IPS-NIHi11 (cell line): ENCODE measurements at places on chromosomes 5 and 9.

DNA sequence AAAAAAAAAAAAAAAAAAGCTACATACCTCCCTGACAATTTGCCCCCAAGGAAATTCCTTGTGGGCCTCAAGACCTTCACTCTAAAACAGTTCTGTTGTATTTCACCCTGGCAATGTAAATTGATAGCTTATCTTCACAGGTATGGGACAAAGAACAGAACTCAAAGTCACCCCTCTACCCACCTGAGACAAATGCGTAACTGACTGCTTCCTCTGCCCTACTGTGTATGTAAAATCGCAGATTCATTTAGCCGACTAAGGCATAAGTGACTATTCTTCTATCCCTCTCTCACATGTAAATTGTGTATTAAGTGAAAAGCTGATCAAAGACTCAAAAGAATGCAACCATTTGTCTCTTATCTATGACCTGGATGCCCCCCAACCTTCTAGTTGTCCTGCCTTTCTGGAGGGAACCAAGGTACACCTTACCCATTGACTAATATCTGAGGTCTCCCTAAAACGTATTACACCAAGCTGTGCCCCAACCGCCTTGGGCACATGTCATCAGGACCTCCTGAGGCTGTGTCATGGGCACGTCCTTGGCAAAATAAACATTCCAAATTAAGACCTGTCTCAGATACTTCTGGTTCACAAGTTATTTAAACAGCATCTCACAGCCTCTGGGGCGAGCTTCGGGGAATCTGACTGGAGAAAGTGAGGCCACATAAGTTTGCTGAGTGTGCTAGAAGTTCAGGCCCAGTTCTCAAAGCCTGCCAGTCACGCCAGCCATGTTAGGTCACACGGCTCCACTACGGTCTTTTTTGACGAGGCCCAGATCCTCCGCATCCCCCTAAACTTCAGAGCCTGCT is 954 bp downstream of the TBCA start:
- no peak for DNase-seq

GRCh38 chr9:114844766-114845165 is 38.9 kb upstream of the TNFSF15 start:
- no peak for DNase-seq

- DNase-seq: no peak
Observed at GRCh38 chr9:5563886-5564285, 53.6 kb downstream of the PDCD1LG2 start.

- DNase-seq: no peak
Observed at GRCh38 chr5:133117166-133117911, 65.5 kb downstream of the HSPA4 start.

DNA sequence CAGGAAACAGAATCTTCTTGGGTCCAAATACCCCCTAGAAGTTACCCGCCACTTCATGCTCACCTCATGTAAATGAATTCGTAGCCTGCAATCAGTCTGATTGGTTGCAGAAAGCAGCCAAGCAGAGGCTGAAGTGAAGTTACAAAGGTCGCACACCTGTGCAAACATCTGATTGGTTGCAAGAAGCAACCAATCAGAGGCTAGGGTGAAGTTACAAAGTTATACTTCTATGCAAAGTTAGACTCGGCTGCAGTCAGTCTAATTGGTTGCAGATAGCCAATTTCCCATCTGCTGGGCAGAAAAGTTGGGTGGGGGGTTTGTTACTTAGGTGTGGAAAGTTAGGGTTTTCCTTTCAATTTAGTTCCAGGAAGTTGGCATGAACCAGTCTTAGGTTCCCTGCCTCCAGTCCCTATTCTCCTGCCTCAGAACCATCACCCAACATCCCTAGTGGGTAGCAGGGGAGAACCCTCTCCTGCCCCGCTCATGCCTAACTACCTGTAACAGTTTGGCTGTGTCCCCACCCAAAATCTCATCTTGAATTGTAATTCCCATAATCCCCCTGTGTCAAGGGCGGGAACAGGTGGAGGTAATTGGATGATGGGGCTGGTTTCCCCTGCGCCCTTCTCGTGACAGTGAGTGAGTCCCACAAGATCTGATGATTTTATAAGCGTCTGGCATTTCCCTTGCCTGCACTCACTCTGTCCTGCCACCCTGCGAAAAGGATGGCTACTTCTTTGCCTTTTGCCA is 1.2 kb upstream of the RUSC2 start:
- DNase-seq: no peak

GRCh38 chr9:72305707-72306106 is 59.3 kb downstream of the ZFAND5 start:
- no peak for DNase-seq

DNA sequence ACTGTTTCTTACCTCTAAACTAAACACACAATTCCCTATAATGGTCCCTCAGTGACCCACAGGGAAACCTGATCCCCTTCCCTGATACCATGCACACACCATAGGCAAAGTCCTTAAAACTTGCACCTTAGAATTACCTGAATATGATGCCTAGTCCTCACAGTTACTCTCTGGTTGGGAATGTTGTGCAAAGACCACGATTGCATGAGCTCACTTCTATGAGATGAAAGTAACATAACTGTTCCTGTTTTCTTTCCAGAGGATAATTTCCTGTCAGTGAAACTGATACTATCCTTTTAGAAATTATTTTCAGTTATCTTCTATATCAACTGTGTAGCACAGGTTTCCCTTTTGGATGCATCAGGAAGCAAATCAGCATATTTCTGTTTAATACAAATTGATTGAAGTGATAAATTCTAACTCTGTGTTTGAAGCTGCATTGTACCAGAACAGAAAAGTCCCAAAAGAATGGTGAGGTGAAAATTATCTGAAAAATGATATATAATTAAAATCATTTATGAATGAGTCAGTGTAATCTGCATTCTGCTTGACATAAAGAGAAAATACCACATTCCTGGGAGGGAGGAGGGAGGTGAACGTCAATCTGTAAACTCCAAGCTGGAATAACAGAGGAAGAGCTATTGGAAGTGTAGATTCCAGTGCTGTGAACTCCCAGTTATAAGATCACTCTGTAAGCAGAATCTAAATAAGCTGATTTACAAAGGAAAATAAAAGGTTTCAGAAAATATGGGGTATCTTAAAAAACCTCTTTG is 51.2 kb upstream of the TNFAIP8 start:
- DNase-seq: no peak

DNA sequence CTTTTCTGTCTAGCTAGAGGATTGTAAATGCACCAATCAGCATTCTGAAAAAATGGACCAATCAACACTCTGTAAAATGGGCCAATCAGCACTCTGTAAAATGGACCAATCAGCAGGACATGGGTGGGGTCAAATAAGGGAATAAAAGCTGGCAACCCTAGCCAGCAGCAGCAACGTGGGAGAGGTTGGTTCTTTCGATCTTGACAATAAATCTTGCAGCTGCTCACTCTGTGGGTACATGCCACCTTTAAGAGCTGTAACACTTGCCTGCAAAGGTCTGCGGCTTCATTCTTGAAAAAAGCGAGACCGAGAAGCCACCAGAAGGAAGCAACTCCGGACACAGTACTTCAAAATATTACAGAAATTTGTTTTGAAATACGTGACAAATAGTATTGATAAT is 424.6 kb upstream of the CDH9 start:
- DNase-seq: no peak

GRCh38 chr9:93459432-93459847 is 6.1 kb upstream of the FAM120AOS start:
- no peak for DNase-seq

GRCh38 chr5:107538805-107539445 is 131.8 kb downstream of the EFNA5 start:
- no peak for DNase-seq

DNA sequence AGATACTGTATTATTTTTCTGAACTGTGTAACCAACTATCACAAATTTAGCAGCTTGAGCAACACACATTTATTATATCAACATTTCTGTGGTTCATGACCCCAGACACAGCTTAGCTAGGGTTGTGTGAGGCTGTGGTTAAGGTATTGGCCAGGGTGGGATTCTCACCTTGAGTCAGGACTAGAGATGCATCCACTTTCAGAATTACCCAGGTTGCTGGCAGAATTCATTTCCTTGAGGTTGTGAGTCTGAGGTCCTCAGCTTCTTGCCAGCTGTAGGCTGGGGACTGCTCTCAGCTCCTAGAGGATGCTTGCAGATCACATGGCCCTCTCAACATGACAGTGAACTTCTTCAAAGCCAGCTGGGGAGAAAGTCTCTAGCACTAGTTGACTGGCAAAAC is 122.5 kb upstream of the RASGRF2 start:
- DNase-seq: no peak

DNA sequence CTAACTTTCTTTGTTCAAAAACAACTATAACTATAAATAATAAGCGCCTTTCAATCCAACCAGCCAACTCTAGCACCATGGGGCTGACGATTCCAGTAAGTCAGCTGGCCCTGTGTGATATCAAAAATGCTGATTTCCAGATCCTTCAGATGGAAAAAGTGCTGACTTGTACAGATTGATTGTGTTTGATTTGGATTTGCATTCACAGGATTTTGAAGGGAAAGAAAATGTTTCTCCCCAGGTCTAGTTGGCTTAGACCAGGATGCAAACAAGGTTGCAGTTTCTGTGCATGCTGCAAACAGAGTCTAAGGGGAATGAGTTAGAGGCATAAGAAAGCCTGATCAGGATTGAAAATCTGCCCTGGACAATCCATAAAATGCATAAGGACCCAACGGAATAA is 68.9 kb downstream of the SLC1A3 start:
- no peak for DNase-seq

DNA sequence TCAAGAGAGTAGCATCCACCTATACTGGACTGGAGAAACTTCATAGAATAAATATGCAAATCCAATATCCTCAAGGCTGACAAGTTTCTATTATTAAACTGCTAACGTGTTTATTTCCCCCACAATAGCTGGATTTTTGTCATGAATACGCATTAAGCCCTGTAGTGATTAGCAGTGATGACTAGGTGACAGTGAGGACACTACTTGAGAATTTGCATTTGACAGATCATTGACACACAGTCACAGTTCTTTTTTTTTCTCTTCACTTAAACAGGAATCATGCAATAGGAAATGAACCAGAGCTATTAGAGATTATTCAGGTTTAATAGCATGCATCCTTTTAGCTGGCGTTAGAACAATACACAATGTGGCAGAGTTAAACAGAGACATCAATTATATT is 35.3 kb downstream of the MPDZ start:
- no peak for DNase-seq

GRCh38 chr9:136525207-136525606 is 20.6 kb downstream of the NOTCH1 start:
- DNase-seq: no peak

- no peak for DNase-seq
Observed at GRCh38 chr9:88682431-88682831, 147.5 kb downstream of the NXNL2 start.

GRCh38 chr5:53166183-53166495 is 56.6 kb upstream of the MOCS2 start:
- no peak for DNase-seq

- no peak for DNase-seq
Observed at GRCh38 chr5:54645882-54646355, 128.4 kb downstream of the SNX18 start.

DNA sequence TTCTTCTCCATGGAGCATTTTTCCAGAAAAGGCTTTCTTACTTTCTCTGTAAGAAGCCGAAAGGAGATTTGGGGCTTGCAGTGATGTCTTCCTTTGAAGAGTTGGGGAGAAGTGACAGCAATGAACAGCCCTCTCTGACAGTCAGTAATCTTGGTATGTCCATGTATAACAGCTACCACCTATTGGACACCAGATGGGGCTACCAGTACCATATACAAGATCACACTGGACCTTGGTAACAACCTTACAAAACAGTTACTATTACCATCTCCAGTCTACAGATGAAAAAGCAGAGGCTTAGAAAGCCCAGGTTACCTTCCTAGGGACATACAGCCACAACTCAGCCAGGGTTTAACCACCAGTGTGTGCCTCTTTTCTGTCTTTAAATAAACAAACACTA is 272.7 kb upstream of the TRPC7 start:
- DNase-seq: no peak

GRCh38 chr5:178201927-178202235 is 2.5 kb upstream of the HNRNPAB start:
- no peak for DNase-seq

DNA sequence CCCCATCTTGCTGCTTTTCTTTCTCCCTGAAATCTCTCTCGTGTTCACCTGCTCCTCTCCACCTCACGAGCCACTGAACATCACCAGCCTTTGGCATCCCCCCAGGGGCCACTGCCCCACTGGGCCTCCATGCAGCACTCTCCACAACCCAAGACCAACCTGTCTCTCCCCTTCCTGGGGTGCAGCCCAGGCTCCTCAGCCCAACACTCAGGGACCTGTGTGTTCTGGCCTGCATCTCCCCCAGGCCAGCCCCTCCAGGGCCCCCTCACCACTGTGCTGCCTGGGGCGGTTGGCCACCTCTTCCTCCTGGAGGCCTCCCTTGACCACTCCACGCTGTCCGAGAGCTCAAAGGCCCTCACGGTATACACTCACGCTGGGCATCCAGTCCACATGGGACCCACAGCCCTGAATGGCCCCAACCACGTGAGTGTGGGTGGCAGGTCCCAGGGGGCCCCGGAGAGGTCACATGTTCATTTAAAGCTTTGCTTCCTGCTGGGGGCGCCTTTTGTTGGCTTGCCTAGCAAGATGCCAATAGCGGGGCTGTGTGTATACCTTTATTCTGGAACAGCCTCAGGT is 453 bp upstream of the DOK3 start:
- no peak for DNase-seq

- peak; percentile 34 for DNase-seq
Observed at GRCh38 chr5:97062046-97062445, 80.4 kb downstream of the LIX1 start.

- DNase-seq: no peak
Observed at GRCh38 chr9:120915854-120916470, 10.6 kb downstream of the TRAF1 start.

DNA sequence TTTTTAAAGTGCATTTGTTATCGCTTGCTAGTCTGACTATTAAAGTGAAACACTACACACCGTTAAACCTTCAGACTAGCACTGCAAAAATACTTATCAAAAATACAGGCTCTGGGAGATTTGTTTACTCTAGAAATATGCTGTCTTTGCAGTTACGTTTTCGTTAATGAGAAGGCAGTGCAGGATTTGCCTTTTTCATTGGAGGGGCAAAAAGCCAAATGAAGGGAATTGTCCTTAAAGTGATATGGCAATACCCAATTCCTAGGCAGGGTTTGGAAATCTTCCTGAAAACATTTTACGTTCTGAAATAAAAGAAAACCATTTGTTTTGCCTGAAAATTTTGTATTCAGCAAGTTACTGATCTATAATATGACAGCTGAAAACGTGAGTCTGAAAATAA is 1800.2 kb downstream of the MAT2B start:
- DNase-seq: no peak

- DNase-seq: no peak
Observed at GRCh38 chr5:149288436-149288835, 16.8 kb downstream of the AFAP1L1 start.

- DNase-seq: no peak
Observed at GRCh38 chr5:145493435-145493834, 341.7 kb downstream of the PRELID2 start.

DNA sequence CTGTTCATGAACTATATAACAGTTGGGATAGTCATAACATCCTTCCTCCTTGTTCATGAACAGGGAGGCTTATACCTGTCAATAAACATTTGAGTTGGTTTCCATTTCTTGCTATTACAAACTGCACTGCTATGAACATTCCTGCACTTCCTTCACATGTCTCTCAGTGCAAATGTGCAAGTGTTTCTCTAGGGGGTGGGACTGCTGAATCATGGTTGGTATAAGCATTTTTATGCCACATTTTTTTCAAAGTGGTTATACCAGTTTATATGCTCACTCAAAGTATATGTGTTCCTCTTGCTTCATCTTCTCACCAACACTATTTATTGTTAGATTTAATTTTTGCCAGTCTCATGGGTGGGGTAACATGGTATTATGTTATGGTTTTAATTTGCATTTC is 25.8 kb upstream of the TPD52L3 start:
- DNase-seq: no peak
